ENCODE measurements at places on chromosomes 1 and 21.

DNA sequence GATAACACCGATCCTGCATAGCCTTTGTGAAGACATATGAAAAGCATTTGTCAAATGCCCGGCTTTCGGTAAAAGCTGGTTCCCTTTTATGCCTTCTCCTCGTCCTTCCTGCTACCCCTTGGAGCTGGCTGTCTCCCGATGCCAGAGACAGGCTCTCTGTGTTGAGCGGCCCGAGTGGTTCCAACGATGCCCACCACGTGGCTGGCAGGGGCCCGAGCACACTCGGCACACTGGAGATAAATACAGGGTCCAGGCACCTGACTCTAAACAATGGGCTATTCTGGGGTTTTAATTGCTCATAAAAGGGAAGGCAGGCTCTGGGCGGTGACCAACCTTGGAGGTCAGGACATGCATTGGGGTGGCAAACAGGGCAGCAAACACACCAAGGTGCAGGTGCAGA, 207.1 kb downstream of the HIVEP3 start:
- no peak for DNase-seq

- DNase-seq = no peak
Observed at GRCh38 chr1:220431554-220432239, 96.2 kb upstream of the MARK1 start.

DNA sequence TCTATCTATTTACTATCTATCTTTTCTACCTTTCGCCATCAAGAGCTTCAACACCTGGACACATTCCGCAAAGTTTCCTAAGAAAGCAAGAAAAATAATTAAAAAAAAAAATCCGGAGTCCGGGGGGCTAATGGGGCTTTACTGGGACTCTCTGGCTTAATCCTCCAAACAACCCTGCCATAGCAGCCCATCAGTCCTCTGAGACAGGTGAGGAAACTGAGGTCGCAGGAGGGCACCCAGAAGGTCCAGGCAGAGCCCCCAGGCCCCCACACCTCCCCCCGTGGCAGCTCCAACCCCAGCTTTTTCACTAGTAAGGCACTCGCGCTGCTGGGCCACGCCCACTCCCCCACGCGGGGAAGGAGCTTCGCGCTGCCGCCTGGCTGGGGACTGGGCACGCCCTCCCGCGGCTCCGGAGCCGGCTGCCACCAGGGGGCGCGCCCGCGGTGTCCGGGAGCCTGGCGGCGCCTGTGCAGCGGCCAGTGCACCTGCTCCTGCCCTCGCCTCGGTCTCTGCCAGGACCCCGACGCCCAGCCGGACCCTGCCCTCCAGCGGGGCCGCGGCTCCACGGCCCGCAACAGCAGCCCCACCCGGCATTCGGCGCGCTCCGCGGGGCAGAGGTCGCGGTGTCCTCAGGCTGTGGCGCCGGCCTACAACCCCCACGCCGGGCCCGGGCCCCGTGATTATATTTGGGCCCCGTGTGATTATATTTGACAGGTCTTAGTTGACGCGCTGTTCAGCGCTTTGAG, 54.1 kb upstream of the SAMD11 start:
- DNase-seq = peak; percentile 83

DNA sequence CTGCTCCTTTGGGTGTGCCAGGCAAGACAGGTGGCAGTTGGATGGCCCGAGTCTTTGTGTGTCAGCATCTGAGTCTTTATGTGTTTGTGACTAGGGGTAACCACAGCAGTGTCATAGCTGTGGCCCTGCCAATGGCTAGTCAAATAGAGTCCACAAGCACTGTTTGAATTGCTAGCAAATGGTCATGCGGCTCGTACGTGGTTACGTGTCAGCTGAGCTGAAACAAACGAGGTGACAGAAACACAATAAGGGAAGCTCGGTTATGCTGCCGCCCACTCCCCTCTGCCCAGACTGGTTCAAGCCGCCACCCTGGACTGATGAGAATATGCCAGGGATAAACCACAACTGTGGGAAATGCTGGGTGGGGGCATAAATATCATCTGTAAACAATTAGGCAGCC, 174.3 kb upstream of the LMO4 start:
- no peak for DNase-seq

- DNase-seq = no peak
Observed at GRCh38 chr1:92945748-92946270, 15.5 kb downstream of the DIPK1A start.

- no peak for DNase-seq
Observed at GRCh38 chr1:30234091-30234490, 489.3 kb downstream of the MATN1 start.

- DNase-seq = no peak
Observed at GRCh38 chr1:27885621-27886352, 13.4 kb downstream of the THEMIS2 start.

DNA sequence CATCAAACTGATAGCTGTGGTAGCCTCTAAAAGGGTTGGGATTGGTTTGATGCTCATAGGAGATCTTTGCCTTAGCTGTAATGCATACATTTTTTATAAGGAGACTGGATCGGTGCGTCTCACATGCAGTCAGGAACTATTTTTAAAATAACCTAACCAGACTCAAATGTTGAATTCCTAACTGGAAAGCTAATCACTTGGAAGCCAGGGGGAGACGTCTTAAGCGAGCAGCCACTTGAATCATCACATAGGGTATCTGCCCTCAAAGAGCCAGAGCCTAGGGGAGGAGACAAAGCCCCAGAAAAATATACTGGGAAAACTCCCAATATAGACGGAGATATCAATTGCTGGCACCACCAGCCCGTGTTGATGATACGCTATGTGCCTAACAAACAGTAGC, 61.7 kb upstream of the PUM1 start:
- peak; percentile 52 for DNase-seq

GRCh38 chr1:234316937-234317336, 56.3 kb upstream of the COA6 start:
- no peak for DNase-seq

DNA sequence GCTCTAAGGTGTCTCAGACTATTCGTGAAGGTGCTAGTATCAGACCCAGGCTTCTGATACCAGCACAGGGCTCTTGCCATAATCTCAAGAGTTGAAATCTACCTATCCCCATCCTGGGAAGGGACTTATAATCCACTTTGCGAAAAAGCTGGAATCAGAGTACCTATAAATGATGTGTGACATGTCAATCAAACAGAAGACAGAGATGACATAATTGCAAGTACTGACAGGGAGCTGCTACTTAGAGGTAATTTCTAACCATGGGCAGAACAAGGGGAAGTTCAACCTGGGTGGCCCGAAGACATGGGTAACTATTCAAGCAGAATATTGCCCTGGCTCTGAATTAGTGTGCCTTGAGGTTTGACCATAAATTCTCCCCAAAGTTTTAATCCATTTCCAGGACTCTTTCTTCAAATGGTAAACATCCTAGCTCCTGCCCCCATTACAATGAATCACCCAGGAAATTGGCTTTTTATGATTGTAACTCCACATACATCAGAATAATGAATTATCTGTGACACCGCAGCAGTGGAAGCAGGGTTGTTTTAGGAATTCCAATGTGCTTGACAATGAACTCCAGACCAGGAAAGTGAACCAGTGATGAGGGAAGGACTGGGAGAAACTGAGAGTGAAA, 37.2 kb downstream of the KANK4 start:
- DNase-seq = no peak

GRCh38 chr1:105027838-105028471, 1278.3 kb downstream of the AMY1C start:
- DNase-seq = no peak

DNA sequence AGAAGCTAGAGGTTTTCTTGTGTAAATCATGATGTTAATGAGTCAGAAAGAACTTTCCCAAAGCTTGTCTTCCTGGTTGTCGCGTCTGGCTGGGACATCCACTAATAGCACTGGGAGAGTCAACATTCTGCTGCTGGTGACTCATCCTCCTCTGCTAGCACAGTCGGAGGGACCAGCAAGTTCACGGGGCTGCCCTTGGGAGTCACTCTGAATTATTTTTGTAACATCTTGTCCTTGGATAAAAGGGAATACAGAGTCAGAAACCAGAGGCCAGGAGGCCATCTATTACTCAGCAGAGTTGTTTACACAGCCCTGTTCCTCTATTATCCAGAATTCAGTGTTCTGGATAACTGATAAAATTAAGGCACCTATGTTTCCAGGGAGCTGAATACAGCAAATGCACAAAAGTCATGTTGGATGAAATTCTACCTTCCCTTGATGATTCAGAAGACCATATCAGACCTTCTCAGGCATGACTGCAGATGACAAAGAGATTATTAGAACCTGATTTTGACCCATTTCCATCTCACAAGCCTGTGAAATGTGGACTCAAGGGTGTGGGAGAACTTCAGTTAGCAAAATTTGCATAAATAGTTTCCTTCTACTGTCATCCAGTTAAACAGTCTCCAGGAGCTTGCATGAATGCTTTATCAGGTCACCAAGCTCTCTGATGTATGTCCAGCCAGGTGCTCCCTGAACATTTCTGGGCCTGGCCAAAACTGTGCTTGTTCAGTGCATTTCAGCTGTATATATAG, 68.1 kb downstream of the JAK1 start:
- peak; percentile 84 for DNase-seq

- DNase-seq = no peak
Observed at GRCh38 chr1:116850436-116850835, 59.3 kb upstream of the PTGFRN start.

GRCh38 chr1:31657972-31658510, 13.4 kb upstream of the PEF1 start:
- DNase-seq = no peak

- no peak for DNase-seq
Observed at GRCh38 chr1:91141858-91142257, 120.0 kb upstream of the ZNF644 start.

DNA sequence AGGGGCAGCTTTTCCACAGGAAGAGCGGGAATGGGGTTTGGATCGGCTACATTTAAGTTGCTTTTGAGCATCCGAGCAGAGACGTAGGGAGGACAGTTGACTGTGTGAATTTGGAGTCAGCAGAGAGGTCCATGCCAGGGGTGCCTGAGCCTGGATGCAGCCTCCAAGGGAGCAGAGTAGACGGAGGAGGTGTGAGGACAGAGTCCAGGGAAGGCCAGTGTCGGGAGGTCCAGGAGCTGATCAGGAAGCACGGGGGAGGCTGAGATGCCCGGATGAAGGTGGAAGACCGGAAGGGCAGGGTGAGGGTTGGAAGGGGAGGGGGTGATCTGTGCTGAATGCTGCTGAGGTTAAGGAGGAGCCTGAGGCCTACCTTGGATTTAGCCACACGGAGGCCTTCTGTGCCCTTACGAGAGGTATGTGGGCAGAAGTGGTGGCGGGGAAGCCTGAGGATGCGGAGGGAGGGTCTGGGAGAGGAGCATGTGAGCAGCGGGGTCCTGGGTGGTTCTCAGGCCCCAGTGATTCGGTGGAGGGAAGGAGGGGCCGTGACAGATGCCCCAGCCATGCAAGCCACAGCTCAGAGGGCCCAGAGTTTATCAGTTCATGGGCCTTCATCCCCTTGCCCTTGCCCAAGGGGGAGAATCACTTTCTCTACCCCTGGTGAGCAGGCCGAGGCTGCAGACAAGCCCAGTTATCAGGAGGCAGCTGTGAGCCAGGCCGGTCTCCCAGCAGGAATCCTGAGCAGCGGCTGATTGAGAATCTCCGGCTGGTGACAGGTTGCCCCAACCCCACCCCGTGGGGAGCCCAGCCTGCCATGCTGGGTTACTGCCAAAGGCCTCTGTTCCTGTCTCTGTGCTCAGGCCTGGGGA, 54.0 kb upstream of the ACTL8 start:
- no peak for DNase-seq

DNA sequence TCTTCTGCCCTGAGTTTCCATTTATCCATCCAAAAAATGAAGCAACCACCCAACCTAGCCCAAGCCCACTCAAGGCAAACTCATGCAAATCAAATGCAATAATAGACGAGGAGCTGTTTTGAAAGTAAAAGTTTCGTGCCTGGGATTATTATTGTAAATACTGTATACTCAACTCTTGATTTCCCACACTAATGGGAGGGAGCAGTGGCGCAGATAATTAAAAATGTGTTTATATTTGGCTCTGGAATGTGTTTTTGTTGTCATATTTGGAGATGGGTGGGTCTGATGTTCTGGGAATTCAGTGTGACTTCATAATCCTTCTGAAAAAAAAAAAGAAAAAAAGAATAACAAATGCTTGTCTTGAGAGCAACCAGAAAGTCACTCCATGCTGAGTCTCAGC, 52.5 kb downstream of the KLHDC7A start:
- no peak for DNase-seq

- DNase-seq = no peak
Observed at GRCh38 chr1:31765041-31765467, 914 bp upstream of the ADGRB2 start.

- DNase-seq = no peak
Observed at GRCh38 chr1:117124661-117125060, 3.1 kb upstream of the TRIM45 start.

GRCh38 chr1:52348704-52349300, 17.2 kb downstream of the CC2D1B start:
- DNase-seq = peak; percentile 50

DNA sequence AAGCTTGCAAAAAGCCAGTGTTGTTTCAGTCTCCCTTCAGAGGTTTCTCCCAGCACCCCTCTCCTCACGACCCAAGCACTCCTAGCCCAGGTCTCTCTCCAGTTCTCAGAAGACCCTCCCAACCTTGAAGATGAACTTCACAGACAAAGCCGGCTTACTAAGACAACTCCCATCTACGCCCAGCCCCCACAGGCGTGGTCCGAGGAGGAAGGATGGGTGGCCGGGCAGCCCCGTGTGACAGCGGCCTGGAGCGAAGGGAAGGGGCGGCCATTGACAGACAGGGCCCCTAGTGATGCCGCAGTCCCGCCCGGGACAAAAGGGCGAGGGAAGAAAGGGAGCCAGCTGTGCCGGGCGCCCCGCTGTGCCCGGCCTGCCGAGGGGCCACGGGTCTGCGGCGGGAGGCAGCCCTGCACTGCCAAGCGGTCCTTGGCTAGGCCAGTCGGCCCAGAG, 6.9 kb downstream of the PAX7 start:
- DNase-seq = no peak

- no peak for DNase-seq
Observed at GRCh38 chr1:11882814-11883538, 24.2 kb upstream of the NPPB start.

GRCh38 chr1:30120245-30121000, 603.0 kb downstream of the MATN1 start:
- no peak for DNase-seq

DNA sequence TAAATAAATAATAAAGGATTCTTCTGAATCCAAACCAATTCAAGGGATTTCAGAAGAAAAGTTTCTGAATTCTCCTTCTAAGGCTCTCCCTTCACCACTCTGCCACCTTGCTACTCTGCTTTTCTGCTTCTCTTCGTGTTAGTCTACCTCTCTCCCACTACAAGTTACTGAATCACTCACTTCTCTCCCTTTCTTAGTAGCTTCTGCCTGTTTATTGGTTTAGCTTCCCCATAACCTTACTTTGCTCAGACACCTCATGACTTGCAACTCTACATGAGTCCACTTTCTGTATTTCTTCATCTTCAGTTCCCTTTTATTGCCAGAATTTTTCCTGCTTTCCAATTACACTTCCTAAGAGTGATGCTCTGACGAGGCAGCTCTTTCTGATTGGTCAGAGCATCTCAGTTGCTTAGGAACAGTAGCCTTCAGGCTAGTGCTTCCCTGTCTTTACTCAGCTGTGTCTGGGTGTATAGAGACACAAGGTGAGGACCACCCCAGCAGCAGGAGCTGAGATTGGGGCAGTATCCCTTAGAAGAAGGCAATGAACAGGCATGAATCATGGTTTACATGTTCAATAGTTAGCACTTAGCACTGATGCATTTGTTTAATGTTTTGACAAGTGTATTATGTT, 144.6 kb downstream of the SLC30A10 start:
- DNase-seq = no peak

GRCh38 chr1:41342774-41343355, 18.4 kb upstream of the FOXO6 start:
- no peak for DNase-seq

GRCh38 chr1:94385308-94385929, 32.8 kb upstream of the ABCD3 start:
- DNase-seq = no peak

GRCh38 chr1:203306089-203306964, 1.0 kb downstream of the BTG2 start:
- DNase-seq = peak; percentile 80
